Left ventricle myocardium inferior (tissue), 1 donor: ENCODE measurements at places on chromosomes 1 and 21.
A peak's percentile ranks its signal among the peaks of the same experiment; 100 is the strongest.

- DNase-seq: no peak
These were observed 39.5 kb downstream of the TOR3A start for GRCh38 chr1:179121159-179121938.

GRCh38 chr1:4754816-4755215, 100.4 kb downstream of the AJAP1 start:
- DNase-seq: no peak

DNA sequence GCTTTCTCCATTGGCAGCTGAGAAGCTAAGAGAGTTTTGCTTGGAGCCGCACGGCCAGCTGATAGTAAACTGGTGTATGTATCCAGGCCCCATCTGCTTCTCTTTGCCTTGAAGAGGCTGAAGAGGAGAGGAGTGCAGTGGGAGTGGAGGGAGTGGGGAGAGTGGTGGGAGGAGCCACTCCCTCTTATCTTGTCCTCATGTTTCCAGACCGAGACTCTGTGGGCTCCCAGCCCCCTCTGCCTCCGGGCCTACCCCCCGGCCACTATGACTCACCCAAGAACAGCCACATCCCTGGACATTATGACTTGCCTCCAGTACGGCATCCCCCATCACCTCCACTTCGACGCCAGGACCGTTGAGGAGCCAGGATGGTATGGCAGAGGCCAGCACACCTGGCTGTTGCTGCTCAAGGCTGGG, 6.0 kb upstream of the LRRC71 start:
- DNase-seq: no peak

DNA sequence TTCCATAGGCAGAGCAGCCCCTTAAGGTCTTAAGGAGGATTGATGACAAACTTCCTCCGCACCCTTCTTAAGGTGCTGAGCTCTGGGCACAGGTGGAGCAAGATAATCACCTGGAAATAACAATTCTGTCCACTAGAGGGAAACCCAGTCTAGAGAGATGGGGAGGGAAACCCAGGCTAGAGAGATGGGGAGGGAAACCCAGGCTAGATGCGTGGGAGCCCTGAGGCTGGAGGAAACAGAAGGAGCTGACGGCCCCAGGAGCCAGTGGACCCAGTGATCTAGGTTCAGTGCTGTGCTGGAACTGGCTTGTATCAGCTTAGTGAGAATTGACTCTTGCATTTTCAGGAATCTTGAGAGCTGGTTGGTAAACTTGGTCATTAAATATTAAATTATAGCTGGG, 17.8 kb upstream of the MYCL start:
- no peak for DNase-seq

DNA sequence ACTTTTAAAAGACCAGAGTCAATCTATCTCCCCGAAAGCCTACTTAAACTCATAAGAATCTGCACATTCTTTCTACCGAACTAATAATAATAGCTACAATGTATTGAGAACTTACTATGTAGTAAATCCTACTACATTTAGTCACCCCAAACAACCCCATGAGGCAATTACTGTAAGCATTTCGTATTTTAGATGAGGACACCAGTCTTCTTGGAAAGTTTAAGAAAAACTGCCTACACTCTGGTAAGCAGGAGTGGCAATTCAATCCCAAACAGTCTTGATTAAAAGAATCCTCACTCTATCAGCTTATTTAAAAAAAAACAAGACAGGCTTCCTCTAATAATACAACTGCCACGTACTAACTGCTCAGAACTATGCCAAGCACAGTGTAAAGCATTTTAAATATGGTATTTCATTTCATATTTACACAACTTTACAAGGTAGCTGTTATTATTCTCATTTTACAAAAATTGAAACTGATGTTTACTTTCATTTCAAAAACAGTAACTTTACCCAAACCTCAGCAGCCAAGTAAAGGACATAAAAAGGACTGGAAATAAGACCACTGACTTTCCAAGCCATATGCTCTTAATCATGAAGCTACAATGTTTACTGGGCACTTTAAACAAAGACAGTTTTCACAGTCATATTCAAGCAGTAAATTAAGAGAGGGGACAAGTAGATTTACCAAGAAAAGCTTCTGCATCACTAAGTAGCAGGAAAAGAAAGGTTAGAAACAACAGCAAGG, 13.9 kb downstream of the ARID4B start:
- DNase-seq: no peak

GRCh38 chr1:35564037-35564883, 6.7 kb downstream of the NCDN start:
- peak; percentile 67 for DNase-seq

- DNase-seq: peak; percentile 65
These were observed 5.8 kb upstream of the FAM167B start for GRCh38 chr1:32241001-32241763.

DNA sequence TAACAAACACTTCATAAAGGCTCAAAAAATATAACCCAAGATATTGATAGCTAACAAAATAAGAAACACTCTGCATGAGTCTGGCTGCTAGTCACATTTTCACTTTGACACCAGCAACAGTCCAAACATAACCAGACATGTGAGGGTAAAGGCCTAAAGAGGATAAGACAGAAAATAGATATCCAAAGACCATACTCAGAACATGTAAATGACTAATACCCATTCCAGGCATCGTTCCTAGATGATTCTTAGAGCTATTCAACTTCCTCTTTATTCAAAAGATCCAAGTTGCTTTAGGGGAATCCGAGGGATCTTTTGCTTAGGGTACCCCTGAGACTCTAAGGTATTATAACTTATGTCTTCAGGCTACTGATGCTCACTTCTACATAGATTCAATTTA, 5.1 kb downstream of the COL24A1 start:
- no peak for DNase-seq

- DNase-seq: no peak
These were observed 1.0 kb upstream of the TMEM61 start for GRCh38 chr1:54979327-54979891.

GRCh38 chr1:109805486-109806165, 41.9 kb upstream of the EPS8L3 start:
- no peak for DNase-seq

- DNase-seq: no peak
These were observed 133.3 kb downstream of the FOXD2 start for GRCh38 chr1:47571161-47571560.

DNA sequence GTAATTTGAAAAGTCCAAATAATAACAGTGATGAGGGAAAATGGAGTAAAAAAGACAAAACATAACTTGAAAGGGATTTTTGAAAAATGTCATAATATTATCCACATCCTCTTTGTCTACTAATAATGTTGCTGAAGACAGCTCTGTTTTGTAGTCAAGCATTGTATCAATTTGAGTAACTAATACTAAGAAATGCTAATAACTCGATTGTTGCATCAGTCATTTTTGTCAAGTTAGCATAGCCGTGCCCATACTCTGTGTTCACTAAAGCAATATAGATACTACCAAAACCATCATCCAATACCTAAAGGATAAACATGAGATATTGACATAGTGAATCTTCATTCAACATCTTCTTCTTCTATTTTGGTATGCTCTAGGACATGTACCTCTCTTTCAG, 17.3 kb downstream of the PDC start:
- DNase-seq: no peak

- DNase-seq: no peak
These were observed 390.7 kb downstream of the BRINP2 start for GRCh38 chr1:177561436-177561835.

DNA sequence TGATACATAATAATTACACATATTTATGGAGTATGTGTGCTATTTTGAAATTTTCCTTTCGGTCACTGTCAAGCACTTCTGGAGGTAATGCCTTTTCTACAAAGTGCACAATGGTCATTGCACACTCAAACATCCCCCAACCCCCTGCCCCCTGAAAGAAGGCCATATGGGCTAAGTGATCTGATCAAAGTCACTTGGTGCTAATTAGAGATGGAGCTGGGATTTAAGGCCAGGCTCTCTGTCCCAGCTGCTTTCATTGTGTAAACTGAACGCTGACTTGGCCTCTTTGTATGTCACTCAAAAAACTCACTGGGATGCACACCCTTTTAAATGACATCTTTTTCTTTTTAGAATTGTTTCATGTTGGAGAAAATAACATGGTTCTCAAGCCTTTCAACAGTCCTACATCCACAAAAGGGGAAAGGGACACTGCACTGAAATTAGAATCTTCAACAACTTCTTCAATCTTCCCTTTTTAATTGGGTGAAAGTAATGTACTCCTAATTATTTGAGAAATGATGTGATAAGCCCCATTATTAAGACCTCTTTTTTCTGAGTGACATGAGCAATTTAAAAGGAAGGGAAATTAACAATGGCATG, 149.2 kb downstream of the ST6GALNAC5 start:
- no peak for DNase-seq

GRCh38 chr1:184487531-184488193, 100.8 kb downstream of the C1orf21 start:
- no peak for DNase-seq

DNA sequence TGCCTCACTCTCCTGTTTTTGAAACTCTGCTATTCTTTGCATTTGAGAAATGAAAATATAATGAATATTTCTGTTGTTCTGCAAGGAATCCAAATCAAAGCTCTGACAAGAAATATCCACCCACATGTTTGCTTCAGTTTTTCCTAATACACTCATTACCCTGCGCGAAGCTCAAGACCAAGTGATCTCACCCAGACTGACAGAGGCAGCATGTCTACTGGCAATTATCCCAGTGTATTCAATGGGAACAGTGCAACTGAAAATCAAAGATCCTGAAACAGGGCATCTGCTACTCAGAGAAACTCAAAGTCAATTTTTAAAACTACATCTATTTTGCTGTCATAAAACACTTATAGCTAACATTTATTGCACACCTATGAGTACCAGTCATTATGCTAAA, 321.0 kb upstream of the LRRC7 start:
- DNase-seq: no peak

DNA sequence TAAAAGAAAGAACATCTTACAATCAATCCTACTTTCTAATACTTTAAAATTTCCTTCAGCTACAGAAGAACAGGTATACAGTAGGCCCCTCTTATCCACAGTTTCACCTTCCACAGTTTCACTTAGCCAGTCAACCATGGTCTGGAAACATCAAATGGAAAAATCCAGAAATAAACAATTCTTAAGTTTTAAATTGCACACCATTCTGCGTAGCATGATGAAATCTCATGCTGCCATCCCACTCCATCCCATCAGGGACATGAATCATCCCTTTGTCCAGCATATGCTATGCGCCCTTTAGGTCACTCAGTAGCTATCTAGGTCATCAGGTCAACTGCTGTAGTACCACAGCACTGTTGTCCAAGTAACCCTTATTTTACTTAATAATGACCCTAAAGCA, 67.7 kb downstream of the HSF2BP start:
- no peak for DNase-seq

- DNase-seq: no peak
These were observed 11.6 kb downstream of the ARHGEF2 start for GRCh38 chr1:155966750-155967149.

- peak; percentile 19 for DNase-seq
These were observed 117.2 kb downstream of the CNIH3 start for GRCh38 chr1:224733027-224733911.

- no peak for DNase-seq
These were observed 173.2 kb downstream of the EIF4G3 start for GRCh38 chr1:21003281-21004045.

DNA sequence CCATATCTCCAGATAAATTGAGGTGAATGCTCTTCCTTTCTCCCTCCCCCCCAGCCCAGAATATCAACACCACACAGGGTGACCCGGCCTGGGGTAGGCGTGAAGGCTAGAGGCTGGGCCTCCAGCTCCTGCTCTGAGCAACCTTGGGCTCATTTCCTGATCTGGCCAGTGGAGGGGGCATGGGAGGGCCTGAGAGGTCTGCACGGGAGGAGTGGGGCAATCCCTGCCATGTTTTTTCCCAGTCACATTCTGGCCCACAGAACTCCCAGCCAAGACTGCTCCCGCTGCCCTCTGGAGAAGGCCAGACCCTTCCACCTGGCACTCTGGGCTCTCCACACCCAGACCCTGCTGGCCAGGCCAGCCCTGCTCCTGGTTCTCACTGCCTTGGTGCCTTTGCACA, 3.9 kb downstream of the CLDN19 start:
- DNase-seq: no peak

GRCh38 chr1:53046930-53047329, 15.1 kb upstream of the PODN start:
- peak; percentile 48 for DNase-seq

DNA sequence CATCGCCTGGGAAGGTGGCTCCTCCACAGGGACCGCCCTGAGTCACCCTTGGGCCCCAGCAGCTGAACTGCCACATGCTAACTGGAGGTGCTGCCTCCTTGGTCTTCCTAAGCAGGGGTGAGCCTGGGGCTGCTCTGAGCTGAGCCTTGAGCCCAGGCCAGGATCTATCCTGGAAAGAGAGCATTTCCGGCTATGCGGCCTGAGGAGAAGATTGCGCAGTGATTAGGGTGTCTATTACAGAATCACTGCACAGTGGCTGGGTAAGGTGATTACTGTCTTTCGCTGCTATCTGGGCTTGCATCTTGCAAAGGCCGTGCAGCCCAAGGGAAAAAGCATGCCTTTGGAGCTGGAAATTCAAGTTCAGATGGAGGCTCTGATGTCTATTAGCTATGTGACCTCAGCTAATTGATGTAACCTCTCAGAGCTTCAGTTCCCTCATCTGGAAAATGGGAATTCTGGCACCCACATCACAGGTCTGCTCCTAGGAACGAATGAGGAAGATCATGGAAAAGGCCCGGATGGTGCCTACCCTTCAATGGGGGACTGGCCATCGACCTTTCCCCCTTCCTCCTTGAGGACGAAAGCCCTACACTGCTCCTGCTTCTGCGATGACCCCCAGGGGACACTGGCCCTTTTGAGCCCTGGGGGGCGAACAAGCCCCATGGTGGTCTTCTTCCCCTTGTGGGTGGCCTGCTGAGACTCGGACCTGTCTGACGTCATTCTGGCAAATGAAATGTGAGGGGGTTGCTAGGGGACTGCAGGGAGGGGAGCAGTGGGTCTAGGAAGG, 38.0 kb downstream of the GPR161 start:
- DNase-seq: no peak

DNA sequence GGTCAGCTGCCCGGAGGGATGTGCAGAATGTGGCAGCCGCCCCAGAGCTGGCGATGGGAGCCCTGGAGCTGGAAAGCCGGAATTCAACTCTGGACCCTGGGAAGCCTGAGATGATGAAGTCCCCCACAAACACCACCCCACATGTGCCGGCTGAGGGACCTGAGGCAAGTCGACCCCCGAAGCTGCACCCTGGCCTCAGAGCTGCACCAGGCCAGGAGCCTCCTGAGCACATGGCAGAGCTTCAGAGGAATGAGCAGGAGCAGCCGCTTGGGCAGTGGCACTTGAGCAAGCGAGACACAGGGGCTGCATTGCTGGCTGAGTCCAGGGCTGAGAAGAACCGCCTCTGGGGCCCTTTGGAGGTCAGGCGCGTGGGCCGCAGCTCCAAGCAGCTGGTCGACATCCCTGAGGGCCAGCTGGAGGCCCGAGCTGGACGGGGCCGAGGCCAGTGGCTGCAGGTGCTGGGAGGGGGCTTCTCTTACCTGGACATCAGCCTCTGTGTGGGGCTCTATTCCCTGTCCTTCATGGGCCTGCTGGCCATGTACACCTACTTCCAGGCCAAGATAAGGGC, 33.5 kb upstream of the LHX4 start:
- no peak for DNase-seq

GRCh38 chr1:168842916-168843315, 113.9 kb upstream of the DPT start:
- no peak for DNase-seq
